ENCODE measurements at places on chromosomes 16 and 17.

- DNase-seq: no peak
Observed at GRCh38 chr17:81635973-81636504, 873 bp downstream of the NPLOC4 start.

DNA sequence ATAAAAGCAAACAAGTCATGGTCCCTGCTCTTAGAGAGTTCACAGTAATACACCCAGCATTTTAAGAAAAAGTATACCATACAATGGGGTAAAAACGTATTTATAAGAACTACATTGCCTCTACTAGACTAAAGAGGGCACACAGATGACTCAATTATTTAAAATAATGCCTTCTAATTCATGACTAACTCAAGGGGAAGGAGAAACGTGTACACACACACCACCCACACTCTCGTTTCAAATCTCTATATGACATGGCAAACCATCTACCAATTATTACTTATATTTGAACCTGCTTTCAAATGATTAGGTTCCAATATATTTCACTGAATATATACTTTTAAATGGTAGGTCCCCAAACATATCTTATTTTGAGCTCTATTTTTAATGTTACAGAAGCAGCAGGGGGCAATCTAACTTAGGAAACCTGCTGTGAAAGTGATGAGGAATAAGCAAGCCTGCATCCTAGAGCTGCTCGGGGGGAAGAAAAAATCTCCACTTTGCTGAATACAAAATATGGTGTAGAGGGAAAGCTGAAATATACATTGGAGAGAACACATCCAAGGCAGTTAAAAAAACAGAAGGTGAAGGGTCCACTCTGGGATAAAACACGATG, 232.4 kb upstream of the PSMD7 start:
- DNase-seq: peak; percentile 8

GRCh38 chr17:82440991-82441627, 9.4 kb downstream of the CYBC1 start:
- no peak for DNase-seq

DNA sequence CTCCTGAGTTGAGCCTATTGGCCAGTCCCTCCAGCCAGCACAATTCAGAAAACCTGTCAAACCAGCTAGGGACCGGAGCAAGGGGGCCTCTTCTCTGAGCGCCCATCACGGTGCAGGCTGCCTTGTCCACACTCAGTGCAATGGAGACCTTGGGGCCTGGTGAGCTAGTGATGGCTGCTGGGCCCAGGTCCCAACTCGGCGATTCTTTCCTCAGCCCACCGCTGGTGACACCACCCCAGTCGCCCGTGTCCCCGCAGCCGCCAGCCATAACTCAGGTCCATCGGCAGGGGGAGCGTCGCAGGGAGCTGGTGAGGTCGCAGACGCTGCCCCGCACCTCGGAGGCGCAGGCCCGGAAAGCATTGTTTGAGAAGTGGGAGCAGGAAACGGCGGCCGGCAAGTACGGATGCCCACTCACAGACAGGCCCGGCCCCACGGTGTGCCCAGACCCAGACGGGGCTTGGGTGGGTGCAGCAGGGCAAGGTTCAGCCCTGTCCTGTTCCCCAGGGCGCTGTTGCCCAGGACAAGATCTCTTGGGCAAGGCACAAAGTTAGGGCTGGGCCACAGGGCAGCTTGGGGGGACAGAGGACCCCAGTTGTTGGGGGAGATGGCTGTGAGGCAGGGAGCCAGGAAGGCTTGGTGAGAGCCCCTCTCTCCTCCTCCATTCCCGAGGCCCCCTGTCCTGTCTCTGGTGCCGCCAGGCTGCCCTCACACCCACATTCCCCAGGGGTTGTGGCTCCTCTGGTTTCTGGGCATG, 10.8 kb downstream of the SMTNL2 start:
- no peak for DNase-seq

- no peak for DNase-seq
Observed at GRCh38 chr17:18006495-18007239, 32.3 kb downstream of the ATPAF2 start.

DNA sequence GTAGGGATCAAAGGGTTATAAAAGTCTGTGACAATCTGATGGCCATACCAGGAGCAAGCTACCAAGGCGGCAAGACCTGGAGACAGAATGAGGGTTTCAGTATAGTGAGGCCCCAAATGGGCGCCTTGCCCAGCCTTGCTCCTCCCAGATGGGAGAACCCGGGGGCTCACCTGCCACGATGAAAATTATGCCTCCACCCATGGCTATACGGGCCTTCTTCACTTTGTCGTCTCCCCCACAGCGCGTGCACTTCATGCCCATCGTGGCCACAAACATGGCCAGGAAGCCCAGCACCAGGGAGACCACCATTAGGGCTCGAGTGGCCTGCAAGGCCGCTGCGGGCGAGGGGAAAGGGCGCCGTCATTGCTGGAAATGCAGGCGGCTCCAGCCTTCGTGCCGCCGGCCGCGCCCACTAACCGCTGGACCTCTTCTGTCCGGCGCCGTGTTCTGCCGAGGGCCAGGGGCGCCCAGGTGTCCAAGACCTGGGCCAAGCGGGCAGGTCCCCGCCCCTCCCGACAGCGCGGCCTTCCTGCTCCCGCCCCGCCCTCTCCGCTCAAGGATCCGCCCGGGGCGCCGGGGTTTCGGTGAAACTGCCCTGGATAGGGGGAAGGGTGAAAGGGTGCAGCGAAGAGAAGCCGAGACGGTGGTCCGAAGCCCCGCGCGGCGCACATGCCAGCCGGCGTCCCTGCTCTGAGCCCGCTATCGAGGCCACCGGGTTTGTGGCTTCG, 1.5 kb downstream of the CLDN7 start:
- DNase-seq: peak; percentile 27

GRCh38 chr17:10648956-10649355, 8.2 kb downstream of the MYH3 start:
- no peak for DNase-seq

DNA sequence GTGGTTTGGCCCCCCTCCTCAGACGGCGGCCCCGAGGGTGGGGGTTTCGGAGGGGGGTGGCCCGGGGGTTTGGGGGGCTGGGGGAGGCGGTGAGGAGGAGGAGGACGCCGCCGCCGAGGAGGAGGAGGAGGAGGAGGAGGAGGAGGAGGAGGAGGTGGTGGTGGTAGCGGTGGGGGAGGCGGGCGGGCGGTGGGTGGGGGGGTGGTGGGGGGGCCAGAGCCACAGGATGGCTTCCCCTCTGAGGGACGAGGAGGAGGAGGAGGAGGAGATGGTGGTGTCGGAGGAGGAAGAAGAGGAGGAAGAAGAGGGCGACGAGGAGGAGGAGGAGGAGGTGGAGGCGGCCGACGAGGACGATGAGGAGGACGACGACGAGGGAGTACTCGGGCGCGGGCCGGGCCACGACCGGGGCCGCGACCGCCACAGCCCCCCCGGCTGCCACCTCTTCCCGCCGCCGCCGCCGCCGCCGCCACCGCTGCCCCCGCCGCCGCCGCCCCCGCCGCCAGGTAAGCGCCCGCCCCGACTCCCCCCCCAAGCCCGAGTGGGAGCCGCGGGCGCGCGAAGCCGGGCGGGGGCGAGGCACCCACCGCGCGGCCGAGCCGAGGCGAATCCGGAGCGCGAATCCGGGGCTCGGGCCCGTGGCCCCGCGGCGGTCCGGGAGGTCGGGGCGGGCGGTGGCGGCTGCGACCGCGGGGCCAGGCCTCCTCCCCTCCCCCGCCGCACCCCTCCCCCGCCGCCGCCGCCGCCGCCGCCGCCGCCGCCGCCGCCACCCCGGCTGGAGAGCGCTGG, 3.8 kb upstream of the CHD3 start:
- DNase-seq: no peak

DNA sequence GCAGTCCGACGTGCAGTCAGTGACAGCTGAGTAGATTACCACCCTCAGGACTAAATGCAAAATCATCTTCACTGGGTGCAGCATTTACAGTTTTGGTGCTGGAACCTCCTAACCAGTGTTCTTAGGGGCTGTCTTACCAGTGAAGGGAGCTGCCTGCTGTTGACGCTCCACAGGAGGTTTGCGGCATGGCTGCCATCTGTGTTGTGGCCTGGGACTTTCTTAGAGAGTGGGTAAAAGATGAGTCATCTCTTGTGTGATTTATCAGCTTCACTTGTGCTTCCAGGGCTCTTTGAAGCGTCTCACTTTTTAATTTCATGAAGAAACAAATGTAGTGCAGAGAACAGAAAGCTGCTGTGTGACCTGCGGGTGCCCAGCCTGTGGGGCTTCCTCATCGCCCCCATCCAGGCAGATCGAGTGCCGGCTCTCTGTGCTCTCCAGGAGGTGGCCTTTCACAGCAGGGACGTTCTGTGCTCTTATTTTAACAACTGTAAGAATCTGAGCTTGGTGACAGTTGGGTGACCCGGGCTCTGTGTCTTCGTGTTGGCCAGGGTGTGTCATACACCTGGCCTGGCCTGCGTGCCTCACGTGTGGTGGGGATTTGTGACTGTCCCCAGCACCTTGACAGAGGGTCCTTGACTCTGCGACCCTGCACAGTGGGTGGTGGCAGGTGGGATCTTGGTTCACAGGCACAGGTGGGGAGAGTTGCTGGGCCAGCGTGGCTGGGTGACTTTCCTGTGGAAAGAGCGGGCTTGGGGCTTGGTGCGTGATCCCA, 24.3 kb upstream of the ZNF750 start:
- DNase-seq: no peak

GRCh38 chr17:17434477-17434876, 42.3 kb upstream of the MED9 start:
- DNase-seq: no peak

- no peak for DNase-seq
Observed at GRCh38 chr16:15521390-15521757, 87.0 kb downstream of the BMERB1 start.
